ENCODE measurements at places on chromosomes 4 and X.

DNA sequence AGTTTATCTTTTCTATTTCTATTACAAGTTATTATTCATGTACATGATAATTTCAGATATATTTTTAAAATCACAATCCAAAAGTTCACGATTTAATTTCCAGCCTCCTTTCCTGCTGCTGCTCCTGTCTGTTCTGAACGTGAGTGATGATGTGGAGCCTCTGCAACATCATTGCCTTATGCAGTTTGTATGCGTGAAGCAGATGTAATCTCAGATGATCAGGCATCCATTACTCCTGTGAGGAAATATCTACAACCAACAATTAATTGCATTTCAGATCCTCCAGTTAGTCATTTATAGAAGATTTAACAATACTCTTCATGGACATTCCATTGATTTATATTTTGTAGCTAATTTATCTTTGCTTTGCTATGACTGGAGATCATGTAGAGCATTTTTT lies 668.7 kb upstream of the EPHA5 start:
- DNase-seq = no peak

DNA sequence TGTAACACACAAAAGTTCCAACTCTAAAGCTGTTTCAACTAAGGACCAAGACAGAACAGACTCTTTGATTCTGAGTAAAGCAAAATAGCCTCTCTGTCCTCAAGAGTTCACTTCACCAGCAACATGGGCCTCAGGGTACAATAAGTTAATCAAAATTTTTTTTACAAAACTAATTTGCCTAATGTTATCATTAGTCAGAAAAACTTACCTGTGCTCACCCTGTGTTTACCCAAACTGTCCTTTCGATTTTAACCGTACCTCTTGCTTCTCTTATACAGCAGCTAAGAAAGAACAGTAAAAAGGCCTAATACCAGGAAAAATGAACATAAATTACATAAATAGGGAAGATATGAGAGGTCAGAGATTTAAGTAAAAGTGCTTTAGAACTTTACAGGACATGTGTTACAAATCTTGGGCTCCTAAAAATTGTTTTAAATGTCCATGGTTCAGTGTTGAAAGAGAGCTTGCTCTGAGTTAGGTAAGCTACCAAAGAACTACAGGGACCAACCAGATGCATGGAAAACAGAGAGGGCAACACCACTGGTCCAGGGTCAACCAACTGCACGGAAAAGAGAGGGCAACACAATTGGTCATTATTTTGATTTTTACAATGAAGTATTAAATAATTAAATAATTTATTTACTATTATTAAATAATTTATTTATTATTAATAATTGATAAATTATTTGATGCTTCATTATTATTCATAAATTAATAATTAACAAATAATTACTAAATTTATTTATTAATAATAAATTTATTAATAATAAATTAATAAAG lies 73.1 kb downstream of the FAT1 start:
- no peak for DNase-seq

DNA sequence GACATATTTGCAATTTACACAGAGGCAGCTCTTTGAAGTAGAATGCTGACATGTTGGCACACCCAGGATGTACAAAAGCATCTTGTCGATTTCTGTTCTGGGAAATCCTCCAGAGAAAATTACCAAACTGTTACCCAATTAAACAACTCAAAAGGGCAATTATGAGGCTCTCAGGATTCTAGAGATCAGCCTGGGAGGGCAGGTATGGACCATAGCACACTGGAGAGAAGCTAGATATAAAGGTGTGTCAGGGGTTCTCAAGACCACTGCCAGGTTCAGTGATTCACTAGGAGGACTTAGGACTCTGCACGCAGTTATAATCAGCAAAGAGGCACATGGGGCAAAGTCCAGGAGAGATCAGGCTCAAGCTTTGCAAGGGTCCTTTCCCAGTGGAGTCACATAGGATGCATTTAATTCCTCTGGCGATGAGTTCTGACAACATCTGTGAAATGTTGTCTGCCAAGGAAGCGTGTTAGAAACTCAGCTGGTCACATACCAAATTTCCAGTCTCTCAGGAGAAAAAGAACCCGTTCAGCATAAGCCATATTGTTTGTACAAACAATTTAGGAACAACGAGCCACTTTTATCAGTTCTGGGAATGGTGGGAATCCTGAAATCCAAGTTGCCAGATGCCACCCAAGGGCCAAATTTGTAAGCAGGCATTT lies 100.8 kb downstream of the SYTL5 start:
- DNase-seq = no peak

DNA sequence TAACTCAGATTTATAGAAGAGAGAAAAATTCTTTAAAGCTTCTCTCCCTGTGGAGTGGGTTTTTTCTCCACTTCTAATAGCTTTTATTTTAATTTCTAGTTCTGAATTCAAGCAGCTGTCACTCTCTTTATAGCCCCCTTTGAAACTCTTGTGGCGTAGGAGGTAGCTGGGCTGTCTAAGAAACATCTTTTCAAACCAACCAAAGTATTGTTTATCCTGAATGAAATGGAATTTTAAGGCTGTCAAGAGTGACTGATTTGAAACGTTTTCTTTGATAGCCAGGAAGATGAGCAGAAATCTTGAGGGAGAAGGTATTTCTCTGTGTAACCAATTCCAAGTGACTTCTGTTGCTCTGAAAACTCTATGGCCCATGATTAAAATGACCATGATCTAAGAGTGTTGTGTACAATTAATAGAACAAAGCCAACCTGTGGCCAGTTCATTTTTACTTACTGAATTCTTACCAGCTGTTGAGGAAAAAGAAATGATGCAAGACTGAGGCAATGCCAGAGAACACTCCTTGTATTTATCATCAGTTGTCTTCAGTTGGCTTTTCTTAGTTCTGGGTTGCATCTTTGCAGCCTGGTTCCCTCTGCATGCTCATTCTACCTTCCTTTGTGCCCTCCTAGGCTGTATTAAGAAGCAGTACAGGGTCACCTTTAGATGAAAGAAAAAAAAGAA lies 298.4 kb downstream of the ARHGAP10 start:
- DNase-seq = peak; percentile 89

DNA sequence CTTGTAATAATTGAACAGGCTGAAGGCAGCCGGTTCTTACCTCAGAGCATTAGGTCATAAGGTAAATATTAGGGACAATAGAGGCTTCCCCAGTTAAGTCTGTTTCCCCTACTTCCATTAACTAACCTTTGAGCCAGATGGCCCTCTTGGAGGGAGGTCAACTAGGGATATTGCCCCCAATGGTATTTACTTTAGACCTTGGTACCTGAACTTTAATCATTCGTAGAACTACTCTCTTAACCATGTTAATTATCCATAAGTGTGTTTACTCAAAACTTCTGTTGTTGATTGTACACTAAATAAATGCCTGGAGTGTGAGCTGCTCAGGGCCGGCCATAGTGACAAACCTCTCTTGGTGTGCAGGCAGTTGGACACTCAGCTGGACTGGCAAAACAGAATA lies 1843.5 kb upstream of the AGA start:
- no peak for DNase-seq

DNA sequence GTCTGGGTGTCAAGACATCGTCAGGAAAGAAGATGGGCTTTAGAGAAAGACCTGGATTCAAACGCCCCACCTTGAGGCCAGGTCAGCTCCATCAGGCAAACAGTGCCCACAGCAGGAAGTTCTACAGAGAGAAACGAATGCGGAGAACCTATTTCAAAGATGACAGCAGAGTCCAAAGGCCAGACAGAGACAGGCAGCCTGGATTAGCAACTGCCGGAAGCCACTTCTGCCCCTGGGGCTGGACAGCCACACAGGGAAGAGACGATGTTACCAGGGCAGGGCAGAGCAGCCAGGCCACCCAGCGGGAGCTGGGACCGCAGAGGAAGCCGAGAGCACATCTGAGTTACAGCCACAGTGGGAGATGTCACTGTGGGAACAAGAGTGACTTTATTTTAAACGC lies 1.2 kb downstream of the C4orf50 start:
- no peak for DNase-seq

DNA sequence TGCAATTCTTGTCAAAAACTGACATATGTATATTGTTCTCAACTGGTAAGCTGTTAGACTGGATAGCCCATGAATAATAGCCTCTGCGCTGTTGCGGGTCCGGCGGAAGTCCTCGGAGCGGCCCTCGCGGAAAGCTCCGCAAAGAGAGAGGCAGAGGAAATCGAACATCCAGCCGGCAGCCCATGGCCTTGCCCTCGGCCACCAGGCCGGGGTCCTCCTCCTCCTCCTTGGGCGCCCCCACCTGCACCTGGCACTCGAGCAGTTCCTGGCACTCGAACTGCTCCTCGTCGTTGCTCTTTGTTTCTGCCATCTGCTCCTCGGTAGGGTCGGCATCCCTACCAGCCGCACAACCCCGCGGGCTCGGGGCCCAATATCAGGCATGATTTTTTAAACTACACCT lies 1176.3 kb downstream of the PCDH18 start:
- DNase-seq = no peak

DNA sequence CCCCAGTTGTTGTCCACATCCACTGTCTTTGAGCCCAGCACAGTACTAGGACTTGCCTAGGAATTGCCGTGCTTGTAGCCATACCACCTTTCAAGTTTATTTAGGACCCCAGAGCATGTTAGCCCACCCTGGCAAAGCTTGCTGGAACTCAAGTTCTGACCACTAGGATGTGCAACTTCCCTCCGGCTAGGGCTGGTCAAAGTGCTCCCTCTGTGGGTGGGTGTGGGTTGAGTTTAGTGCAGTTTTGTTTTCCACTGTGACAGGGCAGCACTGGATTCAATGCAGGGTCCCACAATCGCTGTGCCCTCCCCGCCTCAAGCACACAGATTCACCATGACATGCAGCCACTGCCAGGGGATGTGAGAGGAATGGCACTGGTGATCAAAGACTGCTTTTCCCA lies 96.0 kb downstream of the RASGEF1B start:
- DNase-seq = no peak

DNA sequence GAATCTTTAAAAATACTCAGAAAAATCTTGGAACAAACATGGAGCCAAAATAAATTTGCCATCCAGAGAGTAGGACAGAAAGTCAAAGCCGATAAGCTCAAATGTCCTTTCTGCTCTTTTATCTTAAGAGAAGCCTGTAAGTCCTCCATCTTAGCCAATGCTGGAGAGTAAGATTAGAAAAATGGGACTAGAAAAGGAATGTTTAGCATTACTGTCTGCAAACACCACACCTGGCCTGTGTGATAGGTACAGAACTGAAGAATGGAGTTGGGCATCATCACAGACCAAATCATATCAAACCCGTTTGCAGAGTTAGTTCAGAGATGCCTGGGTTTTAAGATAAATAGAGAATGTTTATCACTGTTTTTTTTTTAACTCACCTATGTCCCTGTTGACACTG lies 10.5 kb upstream of the SLC39A8 start:
- DNase-seq = no peak

DNA sequence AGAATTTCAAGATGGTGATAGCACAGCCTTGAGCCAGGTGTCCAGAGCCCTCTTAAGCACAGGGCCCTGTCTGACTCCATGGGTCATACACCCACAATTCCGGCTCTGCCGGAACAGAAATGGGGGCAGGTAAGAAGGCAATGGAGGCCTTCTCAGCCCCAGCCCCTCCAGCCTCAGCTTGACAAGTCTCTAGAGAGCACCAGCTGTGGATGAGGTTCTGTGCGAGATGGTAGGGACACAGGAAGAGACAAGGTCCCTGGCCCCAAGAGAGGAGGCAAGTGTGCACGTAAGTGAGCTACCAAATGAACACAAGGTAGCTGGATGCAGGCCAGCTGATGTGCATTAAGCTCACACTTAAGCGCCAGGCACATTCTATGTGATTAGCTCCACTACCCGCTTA lies 2.4 kb upstream of the PRRG3 start:
- DNase-seq = no peak

DNA sequence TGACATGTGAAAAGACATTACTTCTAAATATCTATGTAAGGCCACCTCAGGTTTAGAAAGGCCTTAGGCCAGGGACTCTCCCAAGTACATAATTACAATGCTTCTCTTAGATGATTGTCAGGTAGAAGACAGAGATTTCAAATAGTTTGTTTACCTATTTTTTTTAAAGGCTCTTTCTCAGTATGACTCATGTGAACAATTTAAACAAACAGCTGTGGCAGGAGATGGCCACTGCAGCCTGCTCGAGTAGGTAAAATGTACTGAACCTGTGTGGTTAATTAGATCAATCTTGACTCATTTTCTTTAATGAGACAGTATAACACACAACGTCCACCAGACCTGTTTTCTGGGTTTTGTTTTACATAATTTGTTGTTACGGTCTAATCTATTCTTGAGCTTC lies 50.2 kb downstream of the LEF1 start:
- DNase-seq = no peak

GRCh38 chrX:137479386-137479785 lies 86.5 kb upstream of the ZIC3 start:
- DNase-seq = no peak

- no peak for DNase-seq
Measured at GRCh38 chr4:104815665-104816064, 321.0 kb upstream of the CXXC4 start.

GRCh38 chrX:68631336-68631735 lies 16.1 kb upstream of the STARD8 start:
- peak; percentile 29 for DNase-seq

DNA sequence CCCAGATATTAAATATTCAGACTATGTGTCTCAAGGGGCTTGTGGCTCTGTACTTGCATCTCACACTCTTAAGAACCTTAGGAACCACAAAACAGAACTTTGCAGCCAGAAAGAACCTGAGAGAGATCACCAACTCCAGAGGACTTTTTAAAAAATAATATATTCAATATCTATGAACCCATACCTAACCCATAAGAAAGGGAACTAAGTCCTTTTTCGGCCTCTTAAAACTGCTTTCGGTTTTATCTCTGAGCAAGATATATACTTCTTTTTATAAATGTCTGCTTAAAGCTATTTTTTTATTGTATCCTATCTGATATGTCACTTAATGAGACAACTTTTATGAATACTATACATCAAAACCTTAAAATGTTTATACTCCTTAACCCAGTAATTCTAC lies 10.9 kb downstream of the SMARCA1 start:
- DNase-seq = no peak

DNA sequence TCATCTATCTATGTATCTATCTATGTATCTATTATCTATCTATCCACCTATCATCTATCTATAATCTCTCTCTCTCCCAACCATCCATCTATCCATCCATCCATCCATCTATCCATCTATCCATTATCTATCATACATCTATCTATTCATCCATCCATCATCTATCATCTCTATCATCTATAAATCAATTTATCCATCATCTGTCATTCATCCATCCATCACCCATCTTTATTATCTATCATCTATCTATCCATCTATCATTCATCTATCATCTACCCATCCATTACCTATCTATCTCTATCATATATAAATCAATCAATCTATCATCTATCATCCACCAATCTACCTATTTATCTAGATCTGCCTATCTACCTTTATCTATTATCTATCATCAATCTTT lies 69.4 kb upstream of the PPP2R3B start:
- DNase-seq = no peak

DNA sequence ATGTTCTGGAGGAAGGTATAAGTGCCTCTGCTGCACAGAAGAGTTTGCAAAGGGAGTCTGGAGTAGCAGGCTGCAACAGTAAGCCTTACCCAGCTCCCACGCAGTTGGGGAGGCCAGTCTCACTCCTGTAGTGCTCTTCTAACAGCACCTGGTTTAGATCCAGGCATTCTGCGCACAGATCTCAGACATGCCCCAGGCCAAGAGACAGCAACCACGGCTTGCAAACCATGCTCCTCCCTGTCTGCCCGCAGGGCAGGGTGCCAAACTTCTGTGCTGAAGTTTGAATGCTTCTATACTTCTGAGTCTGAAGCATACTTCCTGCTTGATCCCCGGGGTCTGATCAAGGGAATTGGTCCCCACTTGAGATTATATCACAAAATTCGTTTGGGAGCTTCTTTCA lies 106.3 kb downstream of the LINC00632 start:
- peak; percentile 63 for DNase-seq
